CD4-positive, CD25-positive, alpha-beta regulatory T cell (primary cell): ENCODE measurements at places on chromosomes 3 and 15. TPM values are rescaled to one million over a fixed set of nuclear protein-coding genes. Genes with fewer than 3 reads are reported as not detected.
A peak's percentile ranks its signal among the peaks of the same experiment; 100 is the strongest.

The EPHB3 gene
- not detected for polyA plus RNA-seq

The CDCP1 gene
- 0.93 TPM for polyA plus RNA-seq

The ADCY5 gene
- polyA plus RNA-seq: not detected

The MAPKBP1 gene
- polyA plus RNA-seq: 3.1 TPM

The LIPC gene
- polyA plus RNA-seq: 1.7 TPM

The THPO gene
- polyA plus RNA-seq: not detected

The GNAT1 gene
- not detected for polyA plus RNA-seq

The FRMD5 gene
- 1.1 TPM for polyA plus RNA-seq

GRCh38 chr3:138673641-138674530 lies 65.3 kb downstream of the FAIM start:
- no peak for DNase-seq

GRCh38 chr3:129313415-129313664 lies 34.7 kb downstream of the HMCES start:
- no peak for DNase-seq

GRCh38 chr3:16516695-16517481 lies 3.4 kb upstream of the RFTN1 start:
- no peak for DNase-seq

- no peak for DNase-seq
Observed at GRCh38 chr3:127821394-127821793, 921 bp downstream of the MGLL start.

- no peak for DNase-seq
Observed at GRCh38 chr3:62372621-62373041, 719 bp downstream of the FEZF2 start.

GRCh38 chr15:78811825-78812183 lies 540 bp upstream of the ADAMTS7 start:
- no peak for DNase-seq

DNA sequence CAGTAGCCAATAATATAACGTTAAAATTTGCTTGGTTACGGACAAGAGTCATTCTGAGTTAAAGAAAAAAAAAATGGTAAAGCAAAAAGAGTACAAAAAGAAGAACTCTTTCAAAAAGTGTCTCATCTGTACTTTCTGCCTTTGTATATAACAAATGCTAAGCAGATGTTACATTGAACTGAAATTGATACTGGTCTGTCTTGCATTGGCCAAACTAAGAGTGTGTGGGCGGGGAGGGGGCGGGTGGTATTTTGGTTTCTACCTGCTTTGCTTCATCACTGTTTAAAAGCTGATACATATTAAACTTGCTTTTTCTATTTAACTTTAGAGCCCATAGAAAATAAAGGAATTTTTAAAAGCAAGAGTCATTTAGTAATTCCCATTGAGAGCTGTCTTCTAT lies 215.0 kb upstream of the THBS1 start:
- no peak for DNase-seq

- DNase-seq: no peak
Observed at GRCh38 chr3:169634618-169635236, 28.8 kb downstream of the MECOM start.

GRCh38 chr15:33211176-33211808 lies 16.8 kb upstream of the FMN1 start:
- no peak for DNase-seq

DNA sequence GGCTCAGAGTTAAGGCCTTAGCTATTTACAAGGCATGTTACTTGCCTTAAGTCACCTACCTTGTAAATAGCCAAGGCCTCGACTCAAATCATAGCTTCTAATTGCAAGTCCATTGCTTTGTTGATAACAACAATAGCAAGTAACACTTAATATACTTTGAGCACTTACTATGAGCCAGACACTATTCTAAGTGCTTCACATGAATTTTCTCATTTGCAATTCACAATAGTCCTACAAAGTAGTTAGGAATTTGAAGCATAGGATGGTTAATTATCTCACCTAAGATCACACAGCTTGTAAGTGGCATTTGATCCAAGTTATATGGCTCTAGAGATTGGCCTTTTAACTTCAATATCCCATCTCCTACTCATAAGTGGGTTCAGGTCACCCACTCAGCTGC lies 28.4 kb downstream of the SLC9A9 start:
- DNase-seq: no peak

- DNase-seq: no peak
Observed at GRCh38 chr3:151552589-151552988, 91.7 kb upstream of the IGSF10 start.

GRCh38 chr3:114307222-114307830 lies 13.5 kb downstream of the TIGIT start:
- DNase-seq: no peak

- no peak for DNase-seq
Observed at GRCh38 chr3:179432021-179432420, 19.2 kb downstream of the GNB4 start.

DNA sequence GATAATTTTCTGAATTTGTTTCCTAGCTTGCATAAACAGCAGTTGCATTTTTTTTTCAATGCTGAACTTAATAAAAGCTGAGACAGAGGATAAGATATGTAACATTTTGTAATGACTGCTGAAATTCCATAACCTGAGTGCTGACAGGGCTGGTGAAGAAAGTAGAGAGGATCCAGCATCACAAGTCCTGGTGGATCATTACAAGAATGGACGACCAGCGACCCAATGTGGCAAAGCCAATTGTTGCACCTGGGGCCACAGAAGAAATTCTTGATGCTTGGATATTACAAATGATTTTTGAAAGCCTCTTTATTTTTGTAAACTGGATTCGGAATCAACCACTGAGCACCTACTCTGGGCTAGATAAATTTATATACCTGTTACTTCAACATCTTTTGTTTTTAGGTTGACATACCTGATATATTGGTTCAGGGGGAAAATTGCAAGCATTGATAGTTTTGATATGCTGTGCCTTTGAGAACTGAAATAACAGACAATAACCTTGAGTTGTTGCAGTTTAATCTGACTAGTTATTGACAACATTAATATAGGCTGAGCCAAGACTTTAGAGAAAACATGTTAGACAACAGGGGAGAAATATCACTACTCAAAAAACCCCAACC lies 3.9 kb upstream of the ACTL6A start:
- DNase-seq: peak; percentile 28

- no peak for DNase-seq
Observed at GRCh38 chr3:35745802-35746484, 106.6 kb downstream of the ARPP21 start.

GRCh38 chr15:62879770-62880169 lies 162.8 kb upstream of the TPM1 start:
- no peak for DNase-seq

DNA sequence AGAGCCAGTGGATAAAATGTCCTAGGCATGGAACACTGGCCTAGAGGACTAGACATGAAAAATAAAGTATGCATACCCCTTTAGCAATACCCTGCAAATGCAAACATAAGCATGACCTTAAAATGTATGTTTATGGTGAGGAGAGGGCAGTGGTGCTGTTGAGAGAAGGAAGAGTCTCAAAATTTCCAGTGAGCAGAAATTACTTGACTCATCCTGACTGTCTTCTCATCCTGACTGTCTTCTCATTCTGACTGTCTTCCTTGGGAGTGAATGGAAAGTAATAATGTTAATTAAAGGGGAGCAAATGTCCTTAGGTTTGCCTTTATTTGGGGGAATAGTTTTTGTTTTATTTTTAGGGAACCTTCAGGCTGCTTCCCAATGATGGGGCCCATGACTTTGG lies 121.5 kb upstream of the GALNT15 start:
- DNase-seq: no peak

- no peak for DNase-seq
Observed at GRCh38 chr15:99424978-99425656, 140.7 kb upstream of the MEF2A start.

DNA sequence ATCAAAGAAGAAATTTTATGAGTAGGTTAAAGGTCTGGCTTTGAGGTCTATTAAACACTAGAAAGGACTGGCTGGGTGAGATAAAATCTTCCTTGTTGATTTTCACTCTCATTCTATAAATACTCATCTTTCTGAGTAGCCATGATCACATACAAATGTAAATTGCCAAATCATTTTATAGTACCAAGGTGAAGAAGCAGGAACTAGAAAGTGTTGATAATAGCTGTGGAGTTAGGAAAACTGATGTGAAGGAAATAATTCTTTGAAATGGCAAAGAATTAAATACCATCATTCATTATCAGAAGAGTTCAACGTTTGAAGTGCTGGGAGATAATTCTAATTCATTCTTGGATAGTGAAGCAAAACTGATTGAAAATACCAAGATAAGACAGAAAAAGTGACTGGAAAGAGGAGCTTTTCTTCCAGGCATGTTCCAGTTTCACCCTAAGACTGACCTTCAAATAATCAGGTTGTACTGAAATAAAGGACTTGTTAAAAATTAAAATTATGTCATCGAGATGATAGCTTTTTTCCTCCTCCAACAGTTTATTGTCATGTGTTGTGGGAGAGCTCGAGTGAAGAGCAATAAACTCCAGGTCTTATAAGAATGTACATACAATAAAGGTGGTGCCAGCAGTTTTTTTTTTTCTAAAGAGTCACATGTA lies 17.4 kb downstream of the THBS1 start:
- DNase-seq: no peak

DNA sequence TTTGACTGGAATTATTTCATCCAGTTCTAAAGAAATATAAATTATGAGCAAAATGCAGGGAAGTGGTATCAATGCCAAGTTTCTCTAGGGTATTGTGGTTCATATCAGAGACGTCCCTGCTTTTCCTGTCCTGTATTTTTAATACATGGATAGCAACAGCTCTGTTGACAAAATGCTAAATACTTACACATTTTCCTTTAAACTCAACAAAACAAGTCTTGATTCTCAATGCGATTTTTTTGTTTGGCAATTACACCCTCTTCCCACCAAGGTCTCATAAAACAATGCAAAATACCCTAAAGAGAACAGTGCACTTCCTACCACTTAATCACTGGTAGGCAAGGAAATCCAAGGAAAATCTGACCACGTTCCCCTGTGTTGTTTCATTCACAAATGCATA lies 120.0 kb downstream of the DUT start:
- DNase-seq: no peak
